ENCODE measurements at places on chromosomes 6 and 20.

DNA sequence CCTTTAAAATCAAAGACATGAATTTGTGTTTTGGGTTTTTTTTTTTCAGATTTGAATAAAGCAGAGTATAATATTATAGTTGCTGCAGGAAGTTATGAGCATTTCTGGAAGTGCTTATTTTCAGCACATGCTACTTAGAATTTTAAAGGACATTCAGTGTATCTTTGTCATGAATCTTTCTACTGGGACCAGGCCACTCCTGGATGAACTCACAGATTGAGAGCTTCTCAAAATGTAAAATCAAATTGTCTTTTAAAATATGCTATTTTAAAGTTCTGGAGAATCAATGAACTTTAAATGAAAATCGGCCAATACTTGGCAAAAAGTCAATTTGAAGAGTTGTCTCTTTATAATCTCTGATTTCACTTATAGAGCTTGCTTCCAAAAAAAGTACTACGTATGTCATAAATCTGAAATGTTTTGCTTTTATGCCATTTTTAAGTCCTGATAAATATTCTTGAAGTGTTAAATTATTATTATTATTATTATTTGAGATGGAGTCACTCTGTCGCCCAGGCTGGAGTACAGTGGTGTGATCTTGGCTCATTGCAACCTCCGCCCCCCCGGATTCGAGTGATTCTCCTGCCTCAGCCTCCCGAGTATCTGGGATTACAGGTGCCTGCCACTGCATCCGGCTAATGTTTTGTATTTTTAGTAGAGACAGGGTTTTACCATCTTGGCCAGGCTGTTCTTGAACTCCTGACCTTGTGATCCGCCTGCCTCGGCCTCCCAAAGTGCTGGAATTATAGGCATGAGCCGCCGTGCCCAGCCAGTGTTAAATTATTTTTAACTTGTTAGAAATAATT, 175.7 kb upstream of the AKAP12 start:
- no peak for DNase-seq

GRCh38 chr6:86949771-86950170, 12.4 kb downstream of the HTR1E start:
- no peak for DNase-seq

DNA sequence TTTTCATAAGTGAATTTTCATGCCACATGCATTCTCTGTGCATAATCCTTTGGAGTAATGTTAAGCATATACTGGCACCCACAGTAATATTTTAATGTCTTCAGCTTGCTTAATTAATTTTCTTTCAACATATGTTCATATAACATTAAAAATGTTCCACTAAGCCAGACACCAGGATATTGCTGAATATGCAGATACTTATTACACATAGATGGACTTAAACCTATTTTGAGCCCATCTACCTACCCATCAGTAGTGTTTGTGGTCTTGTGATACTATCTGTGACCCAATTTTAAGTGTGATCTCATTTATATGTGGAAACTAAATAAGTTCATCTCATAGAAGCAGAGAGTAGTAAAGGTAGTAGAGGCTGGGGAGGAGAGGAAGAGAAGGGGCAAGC, 379.5 kb upstream of the JAG1 start:
- no peak for DNase-seq

- no peak for DNase-seq
These were observed 149.3 kb upstream of the STXBP5 start for GRCh38 chr6:147054871-147055270.

- DNase-seq: no peak
These were observed 24.8 kb upstream of the PHACTR3 start for GRCh38 chr20:59579404-59580145.

GRCh38 chr6:50891290-50891689, 72.6 kb downstream of the TFAP2B start:
- no peak for DNase-seq

GRCh38 chr20:1632178-1632577, 12.4 kb upstream of the SIRPB1 start:
- DNase-seq: no peak
